ENCODE measurements at places on chromosomes 1 and 21.

DNA sequence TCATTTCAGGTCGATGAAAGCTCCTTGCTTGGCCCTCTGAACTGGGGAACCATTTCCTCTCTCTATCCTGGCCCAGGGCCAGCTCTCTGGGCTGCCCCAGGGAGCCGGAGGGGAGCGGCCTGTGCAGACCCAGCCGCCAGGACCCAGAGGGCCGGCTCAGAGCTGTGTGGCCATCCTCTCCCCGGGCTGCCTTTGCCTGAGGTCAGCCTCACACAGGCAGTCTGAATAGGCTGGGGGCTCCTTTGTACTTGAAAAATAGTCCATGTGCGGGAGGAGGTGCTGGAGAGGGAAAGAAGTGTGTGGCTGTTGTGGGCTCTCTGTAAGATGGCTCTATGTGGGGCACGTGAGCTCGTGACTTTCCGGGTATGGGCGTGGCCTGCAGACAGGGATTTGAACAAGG lies 275.1 kb upstream of the VAMP3 start:
- no peak overlapping the region for H3K4me3 ChIP-seq

- no peaks in the 10 kb centered on the region for H3K36me3 ChIP-seq
- H3K4me1 ChIP-seq = no peaks in the 10 kb centered on the region
- no peak overlapping the region for H3K4me3 ChIP-seq
- H3K27ac ChIP-seq = no peak overlapping the region
- no peaks in the 10 kb centered on the region for H3K27me3 ChIP-seq
- DNase-seq = no peak
Measured at GRCh38 chr1:61568460-61569302, 156.3 kb downstream of the TM2D1 start.

- no peak for DNase-seq
- no peak overlapping the region for H3K4me3 ChIP-seq
- H3K27me3 ChIP-seq = peaks cover 2% of the 10 kb centered on the region
- H3K27ac ChIP-seq = no peak overlapping the region
- no peaks in the 10 kb centered on the region for H3K36me3 ChIP-seq
Measured at GRCh38 chr1:30317921-30318320, 405.5 kb downstream of the MATN1 start.

- H3K27me3 ChIP-seq = no peaks in the 10 kb centered on the region
- H3K27ac ChIP-seq = no peak overlapping the region
- no peak for DNase-seq
- no peaks in the 10 kb centered on the region for H3K4me1 ChIP-seq
- H3K4me3 ChIP-seq = no peak overlapping the region
- no peaks in the 10 kb centered on the region for H3K36me3 ChIP-seq
Measured at GRCh38 chr21:15400905-15401304, 328.9 kb upstream of the USP25 start.

DNA sequence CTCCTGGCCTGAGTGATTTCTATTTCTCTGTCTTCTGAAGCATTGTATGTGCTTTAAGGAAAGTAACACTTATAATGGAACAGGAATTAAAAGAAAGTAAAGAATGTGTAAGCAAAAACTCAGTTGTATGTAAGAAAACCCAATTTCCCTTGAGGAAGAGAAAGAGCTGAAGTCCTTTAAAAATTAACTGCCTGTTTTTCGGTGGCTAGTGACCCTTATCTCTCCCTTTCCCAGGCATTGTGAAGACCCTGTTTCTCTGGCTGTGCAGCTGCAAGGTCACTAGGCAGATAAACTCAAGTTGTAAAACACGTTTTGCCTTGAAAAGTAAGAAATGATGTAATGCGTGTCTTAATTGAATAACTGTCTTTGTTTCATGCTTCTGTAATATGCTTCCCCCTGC lies 8.5 kb downstream of the MYOM3 start:
- no peaks in the 10 kb centered on the region for H3K36me3 ChIP-seq
- H3K27me3 ChIP-seq = no peaks in the 10 kb centered on the region
- H3K4me3 ChIP-seq = no peak overlapping the region
- no peaks in the 10 kb centered on the region for H3K4me1 ChIP-seq

DNA sequence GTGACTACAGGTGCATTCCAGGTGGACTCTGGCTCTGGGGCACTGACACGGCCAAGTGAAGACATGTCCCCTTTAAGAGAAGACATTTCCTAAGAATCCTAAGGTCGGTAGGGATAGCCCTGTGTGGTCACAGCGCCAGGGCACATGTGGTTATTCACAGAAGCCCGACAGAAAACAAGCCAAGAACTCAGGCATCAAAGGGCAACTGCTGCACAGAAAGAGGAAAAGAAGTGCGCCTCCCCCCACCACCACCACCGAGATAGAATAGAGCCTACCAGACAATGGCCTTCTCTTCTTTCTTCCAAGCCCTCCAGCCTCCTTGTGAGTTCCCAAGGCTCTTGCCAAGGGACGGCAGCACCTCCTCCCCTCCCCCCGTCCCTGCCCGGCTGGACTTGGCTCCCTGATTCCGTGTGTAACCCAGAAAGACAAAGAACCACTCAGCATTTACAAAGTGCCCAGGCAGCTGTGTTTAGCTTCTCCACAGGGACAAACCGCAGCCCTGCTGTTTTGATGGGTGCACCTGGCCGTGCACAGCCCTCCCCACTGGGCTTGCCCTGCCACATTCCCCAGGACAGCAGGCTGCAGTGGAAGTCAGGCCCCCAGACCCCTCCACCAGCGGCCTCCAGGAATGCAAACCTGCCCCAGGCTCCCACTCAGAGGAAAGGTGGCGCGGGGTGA lies 30.2 kb downstream of the TMPRSS2 start:
- H3K4me1 ChIP-seq = no peaks in the 10 kb centered on the region
- H3K27ac ChIP-seq = no peak overlapping the region
- no peaks in the 10 kb centered on the region for H3K36me3 ChIP-seq
- no peak overlapping the region for H3K4me3 ChIP-seq
- H3K27me3 ChIP-seq = no peaks in the 10 kb centered on the region

DNA sequence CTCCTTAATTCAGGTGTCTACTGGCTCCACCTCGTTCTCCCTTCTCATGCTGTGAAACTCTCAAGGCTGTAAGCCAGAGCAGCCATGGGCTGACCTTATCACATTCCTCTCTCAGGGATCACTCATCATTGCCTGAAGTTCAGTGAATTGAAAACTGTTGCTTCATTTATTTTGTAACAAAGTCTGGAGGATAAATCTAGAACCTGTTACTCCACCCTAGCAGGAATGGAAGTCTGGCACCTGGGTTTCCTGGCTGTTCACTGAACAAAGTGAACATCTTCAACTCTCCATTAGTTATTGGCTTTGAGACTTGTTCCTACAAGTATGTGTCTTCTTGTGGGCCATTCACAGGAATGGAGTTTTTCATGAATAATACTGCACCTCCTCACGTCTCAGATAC lies 584.1 kb downstream of the PTPRU start:
- H3K4me3 ChIP-seq = no peak overlapping the region
- H3K27me3 ChIP-seq = no peaks in the 10 kb centered on the region
- H3K27ac ChIP-seq = no peak overlapping the region
- H3K36me3 ChIP-seq = no peaks in the 10 kb centered on the region
- no peaks in the 10 kb centered on the region for H3K4me1 ChIP-seq

DNA sequence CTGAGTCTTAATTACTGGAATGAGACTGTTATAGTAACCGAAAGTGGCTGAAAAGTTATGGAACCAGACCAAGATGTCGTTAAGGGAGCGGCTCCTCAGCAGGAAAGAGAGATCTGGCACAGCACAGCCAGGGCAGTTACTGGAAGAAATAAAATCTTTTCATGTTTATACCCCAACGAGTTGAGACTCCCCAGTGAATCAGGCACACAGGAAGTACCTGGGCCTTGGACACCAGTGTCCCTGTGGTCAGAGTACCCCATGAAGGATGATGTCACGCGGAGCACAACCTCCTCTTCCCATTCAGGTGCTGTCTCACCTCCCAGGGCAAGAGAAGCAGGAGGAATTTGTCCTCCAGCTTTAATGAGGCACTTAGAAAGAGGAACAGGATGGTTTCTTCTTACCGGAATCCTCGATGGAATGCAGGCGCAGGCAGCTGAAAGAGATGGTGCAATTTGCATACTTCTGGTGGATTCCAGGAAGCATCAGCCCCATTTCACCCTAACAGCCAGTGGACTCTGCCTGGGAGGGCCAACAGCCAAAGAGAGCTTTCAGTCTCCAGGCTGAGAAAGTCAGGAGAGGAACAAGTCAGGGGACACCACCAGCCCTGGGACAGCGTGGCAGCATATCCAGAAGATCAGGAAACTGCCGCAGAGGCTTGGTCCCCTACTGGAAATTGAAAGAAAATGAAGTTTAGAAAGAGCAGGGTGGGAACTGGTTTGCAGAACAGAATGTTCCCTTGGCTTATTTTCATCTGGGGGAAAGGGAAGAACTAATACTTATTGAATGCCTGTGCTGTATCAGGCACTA lies 35.9 kb upstream of the CTTNBP2NL start:
- H3K4me1 ChIP-seq = no peaks in the 10 kb centered on the region
- no peaks in the 10 kb centered on the region for H3K36me3 ChIP-seq
- peaks cover 4% of the 10 kb centered on the region for H3K27me3 ChIP-seq
- H3K27ac ChIP-seq = no peak overlapping the region

DNA sequence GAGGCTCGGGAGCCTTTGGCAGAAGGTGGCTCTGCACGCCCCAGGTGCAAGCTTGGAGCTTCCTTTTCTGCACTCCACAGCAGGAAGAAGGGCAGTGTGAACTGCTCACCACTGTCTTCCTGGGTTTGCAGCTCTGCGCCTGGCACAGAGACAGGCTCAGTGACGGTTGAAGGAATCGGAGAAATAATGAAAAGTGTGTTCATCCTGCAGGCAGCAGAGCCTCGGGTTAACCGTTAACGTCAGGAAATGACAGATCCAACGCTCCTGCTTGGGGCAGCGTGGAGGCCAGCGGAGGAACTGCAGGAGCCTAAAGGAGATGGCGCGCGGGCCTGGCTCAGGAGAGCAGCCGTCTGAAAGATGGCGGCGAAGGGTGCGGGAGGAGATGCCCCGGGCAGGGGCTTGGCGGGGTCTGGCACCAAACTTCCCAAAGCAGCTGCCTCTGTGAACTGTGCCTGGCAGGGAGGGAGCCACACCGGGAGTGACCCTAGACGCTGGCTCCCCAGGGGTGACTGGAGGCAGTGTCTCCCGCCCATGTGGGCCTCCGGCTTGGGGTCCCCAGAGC lies 10.9 kb upstream of the SAMD11 start:
- H3K4me3 ChIP-seq = no peak overlapping the region
- H3K4me1 ChIP-seq = no peaks in the 10 kb centered on the region
- peak; percentile 31 for DNase-seq
- no peak overlapping the region for H3K27ac ChIP-seq
- no peaks in the 10 kb centered on the region for H3K36me3 ChIP-seq

DNA sequence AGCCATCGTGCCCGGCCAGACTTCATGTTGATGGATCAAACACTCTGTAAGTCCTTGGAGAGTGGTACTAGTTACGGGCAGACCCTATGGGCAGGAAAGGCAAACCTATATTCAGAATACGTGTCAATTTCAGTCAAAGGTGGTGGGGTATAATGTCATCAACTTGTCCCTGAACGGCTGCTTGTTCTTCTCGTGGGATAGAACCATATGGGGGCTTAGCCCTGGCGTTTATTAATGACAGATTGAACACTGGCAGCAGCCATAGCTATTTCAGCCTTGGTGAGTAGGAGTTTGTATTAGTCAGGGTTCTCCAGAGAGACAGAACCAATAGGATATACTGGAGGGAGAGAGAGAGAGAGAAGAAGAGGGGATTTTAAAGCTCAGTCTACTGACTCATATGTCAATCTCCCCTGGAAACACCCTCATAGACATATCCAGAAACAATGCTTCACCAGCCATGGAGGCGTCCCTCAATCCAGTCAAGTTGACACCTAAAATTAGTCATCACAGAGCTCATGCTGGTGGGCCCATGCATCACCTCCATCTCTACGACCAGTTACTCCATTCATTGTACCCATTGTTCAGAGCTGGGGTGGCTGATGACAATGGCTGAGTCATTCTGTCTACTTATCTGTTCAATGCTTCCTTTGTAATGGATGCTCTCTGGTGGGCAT lies 16.1 kb upstream of the AQP10 start:
- no peaks in the 10 kb centered on the region for H3K36me3 ChIP-seq
- H3K4me1 ChIP-seq = no peaks in the 10 kb centered on the region
- no peak for DNase-seq
- no peak overlapping the region for H3K27ac ChIP-seq
- H3K4me3 ChIP-seq = no peak overlapping the region
- no peaks in the 10 kb centered on the region for H3K27me3 ChIP-seq

DNA sequence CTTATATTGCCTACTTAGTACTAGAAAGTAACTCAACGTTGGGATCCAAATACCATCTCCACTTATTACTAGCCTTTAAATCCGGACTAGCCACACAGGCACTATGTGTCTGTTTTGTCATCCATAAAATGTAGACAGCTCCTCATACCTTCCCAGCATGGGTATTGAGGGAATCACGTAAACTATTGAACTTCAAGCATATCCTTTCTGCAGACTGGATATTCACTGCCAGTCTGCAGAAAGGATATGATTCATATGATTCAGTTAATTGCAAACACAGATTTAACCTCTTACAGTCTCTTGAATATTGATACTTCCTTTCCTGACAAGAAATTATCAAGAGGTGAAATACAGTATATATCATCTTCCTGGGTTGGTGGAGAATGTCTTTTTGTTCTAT lies 186.0 kb downstream of the LEPR start:
- DNase-seq = no peak
- no peaks in the 10 kb centered on the region for H3K27me3 ChIP-seq
- H3K4me3 ChIP-seq = no peak overlapping the region
- H3K27ac ChIP-seq = no peak overlapping the region
- H3K4me1 ChIP-seq = no peaks in the 10 kb centered on the region
- H3K36me3 ChIP-seq = no peaks in the 10 kb centered on the region

- no peaks in the 10 kb centered on the region for H3K27me3 ChIP-seq
- no peak for DNase-seq
- H3K36me3 ChIP-seq = no peaks in the 10 kb centered on the region
- no peak overlapping the region for H3K4me3 ChIP-seq
Measured at GRCh38 chr1:196732526-196732925, 42.1 kb upstream of the CFHR3 start.

DNA sequence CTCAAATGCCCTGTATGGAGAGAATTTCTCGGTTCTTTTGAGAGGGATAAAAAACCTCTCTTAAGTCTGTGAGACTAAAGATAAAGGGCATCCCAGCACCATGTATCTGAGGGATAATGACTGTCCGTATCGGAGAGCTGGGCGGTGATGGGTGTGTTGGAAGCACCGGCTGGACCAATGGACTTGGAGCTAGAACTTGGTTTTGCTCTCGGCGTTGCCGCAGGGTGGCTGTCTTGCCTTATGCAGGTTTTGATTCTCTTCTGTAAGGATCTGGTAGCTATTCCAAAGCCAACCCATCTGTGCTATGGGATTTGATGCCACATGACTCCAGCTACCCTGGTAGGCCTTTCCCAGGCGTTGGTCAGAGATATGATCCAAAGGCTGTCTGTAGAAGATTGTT lies 348.8 kb downstream of the KIF26B start:
- H3K27ac ChIP-seq = no peak overlapping the region
- no peak for DNase-seq
- no peaks in the 10 kb centered on the region for H3K27me3 ChIP-seq

Data from CD4-positive, alpha-beta T cell (primary cell).